ENCODE measurements at places on chromosomes 4 and X.

- no peak for DNase-seq
Measured at GRCh38 chr4:140138428-140138827, 15.6 kb downstream of the MAML3 start.

DNA sequence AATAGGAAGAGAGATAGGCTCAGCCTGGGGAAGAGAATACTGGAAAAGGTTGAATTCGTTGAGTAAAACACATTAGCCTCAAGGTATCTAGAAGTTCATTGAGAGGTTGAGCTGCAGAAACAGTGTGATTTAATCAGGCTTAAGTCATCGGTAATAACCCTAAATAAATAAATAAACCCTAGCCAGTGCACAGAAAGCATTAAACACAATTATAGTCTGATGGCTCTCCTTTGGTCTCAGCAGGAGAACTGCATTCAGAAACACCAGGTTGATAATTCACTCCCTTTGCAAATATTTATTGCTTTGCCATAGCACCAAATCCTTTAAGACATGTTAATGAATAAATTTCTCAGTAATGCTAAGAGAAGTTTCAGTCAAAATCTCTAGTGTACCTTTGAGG lies 9.6 kb downstream of the DCX start:
- DNase-seq, result no peak

DNA sequence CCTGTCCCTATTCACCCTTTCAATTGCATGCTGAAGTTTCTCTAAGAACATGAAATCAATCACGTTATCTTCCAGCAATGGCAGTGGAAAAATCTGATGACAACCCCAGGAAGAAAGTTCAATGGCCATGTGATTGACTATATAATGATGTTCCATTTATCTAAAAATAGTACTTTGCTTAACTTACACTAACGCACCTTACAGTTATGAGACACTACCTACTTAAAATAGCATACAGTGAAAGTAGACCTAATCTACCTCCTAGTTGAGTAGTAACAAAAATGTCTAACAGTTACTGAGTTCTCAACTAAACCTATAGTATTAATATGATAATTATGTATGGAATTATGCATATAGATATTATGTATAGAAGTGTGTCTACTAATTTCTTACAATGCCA lies 28.6 kb upstream of the PGM2 start:
- DNase-seq, result no peak

DNA sequence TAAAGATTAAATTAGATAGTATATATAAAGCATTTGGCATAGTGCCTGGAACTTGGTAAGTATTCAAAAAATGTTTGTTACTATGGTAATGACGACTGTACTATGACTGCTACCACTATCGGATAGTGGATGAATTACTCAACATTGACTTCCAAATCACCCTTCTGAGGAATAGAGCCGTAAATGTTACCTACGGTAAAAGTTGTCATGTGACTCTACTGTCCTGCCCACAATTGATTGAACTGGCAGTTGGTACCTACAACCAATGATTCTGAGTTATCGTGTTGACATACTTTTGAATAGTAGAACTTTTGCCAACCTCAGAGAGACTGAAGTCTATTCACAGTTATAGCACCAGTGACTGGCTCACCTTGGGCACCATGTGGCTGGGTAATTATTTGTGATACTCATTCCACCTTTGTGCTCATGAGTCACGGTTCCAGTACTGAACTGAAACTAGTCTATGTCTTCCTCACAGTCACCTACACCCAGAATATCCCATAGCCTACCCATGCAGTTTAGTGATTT lies 185.5 kb upstream of the PITX2 start:
- DNase-seq, result no peak

- DNase-seq, result no peak
Measured at GRCh38 chrX:143632625-143633410, 3.1 kb downstream of the SLITRK4 start.

GRCh38 chrX:100409610-100410590 lies at the start of gene PCDH19:
Gene PCDH19 (minus strand): TSS chrX:100410273. CDS start chrX:100408597, 1,676 bp downstream.
- peak; percentile 21 for DNase-seq

DNA sequence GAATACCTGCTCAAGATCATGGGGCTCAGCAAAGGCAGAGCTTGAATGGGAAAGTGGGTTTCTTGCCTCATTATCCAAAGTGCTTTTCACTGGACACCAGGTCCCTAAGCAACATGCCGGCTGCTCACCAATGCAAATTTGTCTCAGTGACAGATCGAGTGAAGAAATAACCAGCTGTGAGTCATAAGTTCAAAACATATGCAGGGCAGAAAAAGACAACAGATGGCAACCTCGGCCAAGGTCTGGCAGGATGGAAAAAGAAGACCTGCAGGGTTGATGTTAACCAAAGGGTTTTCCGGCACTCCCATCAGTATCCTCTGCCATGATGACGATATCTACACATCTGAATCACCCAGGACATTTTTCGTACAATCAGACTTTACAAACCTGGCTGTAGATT lies 124.1 kb downstream of the AFAP1 start:
- no peak for DNase-seq

GRCh38 chr4:110062166-110062565 lies 136.2 kb downstream of the ELOVL6 start:
- no peak for DNase-seq

DNA sequence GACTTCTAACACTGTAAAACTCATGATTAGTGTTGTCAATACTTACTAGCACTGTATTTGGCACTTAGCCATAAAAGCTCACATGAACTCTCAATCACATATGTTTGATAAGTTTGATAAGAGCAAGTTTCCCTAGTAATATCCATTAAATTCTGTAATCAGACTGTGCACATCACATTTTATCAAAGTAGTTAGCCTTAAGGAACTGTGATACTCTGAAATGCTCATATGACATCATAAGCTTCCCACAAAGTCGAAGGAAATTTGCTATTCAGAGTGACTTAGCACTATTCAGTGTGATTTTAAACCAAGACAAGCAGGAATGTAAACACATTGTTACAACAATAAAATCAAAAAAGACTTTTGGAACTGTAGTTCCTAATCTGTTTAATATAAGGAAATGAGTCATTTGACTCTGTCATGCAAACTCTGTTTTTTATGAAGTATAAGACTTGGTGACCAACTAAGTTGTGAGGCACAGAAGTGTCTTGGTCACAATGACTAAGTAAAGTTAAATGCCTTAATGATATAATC lies 6.7 kb downstream of the SLC7A11 start:
- DNase-seq, result no peak

- no peak for DNase-seq
Measured at GRCh38 chr4:99507762-99508161, 3.1 kb upstream of the C4orf17 start.

DNA sequence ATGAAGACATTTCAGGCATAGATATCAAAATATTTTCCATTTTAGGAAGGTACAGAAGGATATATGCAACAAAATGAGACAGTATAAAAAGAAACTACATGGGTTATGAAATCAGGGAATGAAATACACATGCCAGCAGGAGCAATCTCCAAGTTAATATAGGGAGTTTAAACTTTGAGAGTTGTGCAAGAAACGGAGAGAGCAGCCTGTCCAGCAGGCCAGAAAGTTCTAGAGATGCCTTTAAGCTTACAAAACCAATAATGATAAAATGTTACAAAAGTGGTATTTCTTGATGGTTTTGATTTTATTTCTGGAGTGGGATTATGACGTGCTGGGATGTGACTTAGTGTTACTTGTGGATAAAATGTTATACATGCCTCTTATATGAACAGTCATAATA lies 2047.9 kb downstream of the ARAP2 start:
- no peak for DNase-seq

GRCh38 chr4:120331486-120332370 lies 265.1 kb upstream of the MAD2L1 start:
- no peak for DNase-seq

GRCh38 chr4:126604268-126604867 lies 1028.4 kb upstream of the INTU start:
- no peak for DNase-seq

DNA sequence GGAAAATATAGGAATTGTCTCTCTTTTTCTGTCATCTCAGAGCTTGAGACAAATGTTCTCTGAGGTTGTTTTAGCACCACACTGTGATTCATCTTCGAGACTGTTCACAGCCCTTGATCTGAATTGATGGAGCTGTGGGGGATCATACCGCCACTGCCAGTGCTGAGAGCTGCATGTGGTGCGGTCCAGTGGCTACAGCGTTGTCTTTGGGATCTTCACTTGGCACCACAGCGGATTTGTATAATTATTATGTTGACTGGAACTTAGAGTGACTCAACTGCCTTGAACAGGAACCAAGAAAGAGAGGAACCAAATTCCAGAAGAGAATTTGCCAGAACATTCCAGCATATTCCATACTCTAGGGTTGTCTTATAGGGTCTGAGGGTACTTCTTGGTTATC lies 29.1 kb downstream of the TBL1X start:
- no peak for DNase-seq

GRCh38 chr4:30399476-30399875 lies 320.7 kb upstream of the PCDH7 start:
- DNase-seq, result no peak

GRCh38 chr4:116374815-116375214 lies 710.6 kb downstream of the TRAM1L1 start:
- no peak for DNase-seq

DNA sequence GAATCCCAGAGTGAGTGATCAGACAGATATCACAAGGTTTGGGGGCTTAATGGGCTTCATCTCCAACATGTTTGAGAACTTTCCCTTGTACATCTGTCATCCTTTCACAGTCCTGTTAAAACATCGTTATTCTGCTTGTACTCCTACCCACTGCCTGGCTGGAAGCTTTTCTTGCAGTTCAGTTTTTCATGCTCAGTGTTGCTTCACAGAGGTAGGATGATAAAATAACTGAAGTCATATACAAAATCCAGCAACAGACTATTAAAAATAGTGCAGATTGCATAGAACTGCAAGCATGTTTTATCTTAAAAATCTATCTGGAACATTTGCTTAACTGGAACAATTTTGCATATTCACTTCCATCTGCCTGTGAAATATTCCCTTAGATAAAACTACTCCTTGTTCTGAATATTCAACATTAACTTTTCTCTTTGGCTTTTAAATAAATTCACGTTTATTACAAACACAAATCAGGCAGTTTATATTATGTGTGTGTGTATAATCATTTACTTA lies 579.6 kb upstream of the IGFBP7 start:
- no peak for DNase-seq

GRCh38 chr4:139374251-139374650 lies 72.0 kb upstream of the NDUFC1 start:
- no peak for DNase-seq

DNA sequence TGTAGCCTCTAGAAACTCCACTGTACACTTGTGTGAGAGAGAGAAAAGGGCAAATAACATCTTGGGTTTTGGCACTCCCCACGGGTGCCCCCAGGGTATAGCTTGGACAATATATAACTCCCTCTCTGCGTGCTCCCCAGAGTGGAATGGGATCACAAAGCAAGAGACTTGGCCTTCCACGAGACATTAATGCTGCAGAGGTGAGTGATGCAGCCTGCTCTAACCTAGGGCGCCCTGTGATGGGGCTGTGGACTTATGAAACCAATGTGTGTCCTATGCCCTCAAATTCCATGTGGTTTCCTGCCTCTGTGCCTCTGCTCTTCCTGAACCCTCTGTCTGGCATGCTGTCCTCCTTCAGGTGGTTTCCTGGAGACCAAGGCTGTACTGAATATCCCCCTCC lies 22.0 kb upstream of the FAM9C start:
- no peak for DNase-seq

- DNase-seq, result no peak
Measured at GRCh38 chr4:38647101-38647819, 16.7 kb upstream of the KLF3 start.

DNA sequence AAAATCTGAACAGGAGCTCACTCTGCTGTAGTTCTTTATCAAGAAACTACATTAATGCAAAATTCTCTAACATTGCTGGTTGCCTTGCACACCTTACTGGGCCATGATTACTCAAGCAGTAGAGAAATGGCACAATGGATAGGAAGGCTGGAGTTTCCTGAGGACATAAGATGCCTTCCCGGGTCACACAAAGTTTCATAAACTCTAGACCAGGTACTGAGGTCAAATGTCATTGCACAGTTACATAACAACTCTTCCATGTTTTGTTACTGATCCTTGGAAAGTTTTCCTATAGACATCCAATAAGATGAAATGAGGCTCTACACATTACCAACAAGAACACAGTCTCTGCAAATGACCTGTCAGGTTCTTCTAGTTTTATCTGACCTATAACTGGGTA lies 9.9 kb downstream of the TEC start:
- DNase-seq, result no peak

DNA sequence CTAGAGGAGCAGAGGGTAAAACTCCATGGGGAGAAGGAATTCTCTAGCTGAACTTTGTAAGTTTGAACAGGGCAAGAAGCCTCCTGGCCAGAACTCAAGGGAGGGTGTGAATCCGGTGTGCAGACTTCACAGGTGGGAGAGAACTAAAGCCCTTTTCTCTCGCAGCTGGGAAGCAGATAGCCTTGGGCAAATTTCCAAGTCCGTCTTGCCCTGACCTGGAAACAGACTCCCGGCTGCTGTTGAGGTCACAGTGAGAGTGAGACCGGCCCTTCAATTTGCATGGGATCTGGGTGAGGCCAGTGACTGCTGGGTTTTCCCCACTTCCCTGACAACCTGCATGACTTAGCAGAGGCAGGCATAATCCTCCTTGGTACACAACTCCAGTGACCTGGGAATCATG lies 94.5 kb upstream of the ZNF827 start:
- DNase-seq, result no peak

DNA sequence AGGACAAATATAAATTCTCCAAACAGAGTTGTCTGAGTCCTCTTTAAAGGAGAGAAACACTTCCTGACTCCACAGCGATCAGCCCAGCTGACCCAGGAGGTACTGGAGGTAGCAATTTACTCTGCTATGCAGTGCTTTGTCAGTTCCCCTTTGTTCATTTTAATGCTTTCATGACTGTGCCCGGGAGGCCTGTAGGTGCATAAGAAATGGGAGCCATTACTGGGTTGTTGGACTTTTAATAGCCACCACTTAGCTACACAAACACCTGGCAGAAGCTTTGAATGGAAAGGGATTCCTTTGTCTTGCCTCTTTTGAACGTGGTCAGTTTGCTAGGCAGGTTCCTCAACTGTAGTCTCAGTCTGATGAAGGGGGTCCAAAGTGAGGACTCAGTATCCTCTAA lies 59.0 kb upstream of the AFF2 start:
- no peak for DNase-seq

DNA sequence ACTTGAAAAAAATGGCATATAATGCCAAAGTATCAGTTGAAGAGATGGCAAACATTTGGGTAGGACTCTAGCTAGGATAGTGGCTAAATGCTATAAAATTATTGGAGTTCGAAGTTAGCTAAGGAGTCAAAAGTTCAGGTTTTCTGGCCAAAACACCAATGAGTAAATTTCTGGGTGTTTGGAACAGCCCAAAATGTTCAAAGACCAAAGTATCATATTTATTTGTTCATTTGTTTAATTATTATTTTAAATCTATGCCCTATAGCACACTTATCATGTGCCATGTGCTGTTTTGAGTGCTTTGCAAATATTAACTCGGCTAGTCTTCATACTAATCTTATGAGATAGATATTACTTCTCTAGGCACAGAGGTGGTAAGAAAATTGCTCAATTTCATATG lies 285.5 kb downstream of the TEX13C start:
- no peak for DNase-seq

DNA sequence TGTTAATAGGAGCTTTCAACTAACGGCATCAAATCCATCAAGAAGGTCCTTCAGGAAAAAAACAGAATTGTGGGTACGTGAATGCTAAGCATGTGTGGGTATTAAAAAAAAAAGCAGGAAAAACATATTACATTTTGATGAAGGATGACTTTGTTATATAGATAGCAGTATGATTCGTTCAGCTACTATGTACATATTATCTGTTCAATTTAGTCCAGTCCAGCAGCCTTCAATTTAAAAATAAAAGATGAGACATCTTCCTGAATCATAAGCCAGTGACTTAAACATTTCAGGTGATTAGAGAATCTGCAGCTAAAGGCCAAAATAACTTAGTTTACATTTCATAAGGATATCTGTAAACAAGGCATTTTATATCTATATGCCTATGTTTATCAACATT lies 63.4 kb downstream of the LCORL start:
- DNase-seq, result no peak

All from activated naive CD4-positive, alpha-beta T cell treated with Interleukin-2 at 50 U/mL for 16 hours (primary cell).